ENCODE measurements at places on chromosomes 1 and 21. TPM values are rescaled to one million over a fixed set of nuclear protein-coding genes. Genes with fewer than 3 reads are reported as not detected.

Gene KRTAP10-1
- total RNA-seq = not detected

- no peak for DNase-seq
Measured at GRCh38 chr1:57319165-57319564, 104.7 kb downstream of the DAB1 start.

DNA sequence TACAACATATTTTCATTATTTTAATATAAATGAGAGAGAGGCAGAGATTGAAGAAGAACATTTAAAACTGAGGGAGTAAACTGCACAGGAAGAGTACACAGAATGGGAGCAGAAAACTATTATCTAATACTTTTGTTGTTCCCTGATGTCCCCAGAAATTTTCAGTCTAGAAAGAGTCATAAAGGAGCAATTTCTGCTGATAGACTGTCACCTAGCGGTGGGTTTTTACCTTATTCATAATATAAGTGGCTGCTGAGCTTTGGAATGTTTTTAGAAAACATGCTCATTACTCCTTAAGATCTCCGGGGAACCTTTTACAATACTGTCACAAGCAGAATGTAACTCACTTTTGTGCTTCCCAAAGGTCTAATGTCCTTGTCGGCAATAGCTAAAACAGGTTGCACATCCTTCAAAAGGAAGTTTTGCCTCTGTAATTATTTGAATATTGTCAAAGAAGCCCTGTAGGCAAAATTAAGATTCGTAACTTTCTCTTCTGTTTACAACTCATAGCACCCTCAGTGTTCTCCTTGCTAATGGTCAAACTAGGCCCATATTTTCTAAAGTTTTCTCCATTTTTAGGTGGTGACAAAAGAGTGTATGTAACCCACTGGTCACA is 4.9 kb upstream of the NPL start:
- DNase-seq = peak; percentile 48

- DNase-seq = peak; percentile 16
Measured at GRCh38 chr1:178310685-178311105, 186.1 kb downstream of the CLEC20A start.

Measured in CD4-positive, alpha-beta memory T cell (primary cell).